ENCODE measurements at places on chromosomes 3 and 15.

- DNase-seq = peak; percentile 61
Observed at GRCh38 chr3:152071924-152072323, 196.8 kb upstream of the MBNL1 start.

DNA sequence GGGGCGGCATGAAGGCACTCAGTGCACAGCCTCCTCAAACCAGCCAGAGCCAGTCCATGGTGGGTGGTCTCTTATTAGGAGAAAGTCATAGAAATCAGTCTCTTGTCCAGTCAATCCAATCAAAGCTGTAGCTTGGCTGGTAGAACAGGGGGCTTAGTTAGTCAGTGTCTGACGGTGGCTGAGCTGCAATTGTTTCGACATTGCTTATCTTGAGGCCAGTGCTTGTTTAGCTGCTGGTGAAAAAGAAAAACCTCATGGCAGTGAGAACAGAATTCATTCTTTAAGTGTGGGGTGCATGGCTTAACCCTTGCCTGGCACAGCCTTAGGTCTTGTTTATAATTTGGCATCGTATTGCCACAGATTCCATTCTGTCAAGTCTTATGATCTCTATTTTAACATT, 53.9 kb downstream of the FGD5 start:
- DNase-seq = no peak

GRCh38 chr3:59908701-59909100, 858.9 kb upstream of the CFAP20DC start:
- DNase-seq = no peak

DNA sequence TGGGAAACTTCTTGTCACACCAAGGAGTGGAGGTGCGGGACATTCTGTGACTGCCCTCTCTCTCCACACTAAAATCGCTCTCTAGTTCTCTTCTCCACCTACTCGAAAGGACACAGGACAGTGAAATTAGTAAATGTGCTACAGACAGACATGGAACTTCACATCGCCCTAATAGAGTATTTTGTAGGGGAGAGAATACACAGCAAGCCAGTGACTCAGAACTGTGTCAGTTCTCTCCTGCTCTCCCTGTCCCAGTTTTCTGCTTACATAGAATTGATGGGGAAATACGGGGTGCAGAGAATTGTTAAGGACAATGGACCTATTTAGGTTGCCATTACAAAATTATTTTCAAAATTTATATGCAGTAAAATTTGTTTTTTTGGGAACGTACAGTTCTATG, 159.6 kb upstream of the GADL1 start:
- DNase-seq = no peak

- no peak for DNase-seq
Observed at GRCh38 chr3:101784855-101785613, 6.0 kb downstream of the NXPE3 start.

DNA sequence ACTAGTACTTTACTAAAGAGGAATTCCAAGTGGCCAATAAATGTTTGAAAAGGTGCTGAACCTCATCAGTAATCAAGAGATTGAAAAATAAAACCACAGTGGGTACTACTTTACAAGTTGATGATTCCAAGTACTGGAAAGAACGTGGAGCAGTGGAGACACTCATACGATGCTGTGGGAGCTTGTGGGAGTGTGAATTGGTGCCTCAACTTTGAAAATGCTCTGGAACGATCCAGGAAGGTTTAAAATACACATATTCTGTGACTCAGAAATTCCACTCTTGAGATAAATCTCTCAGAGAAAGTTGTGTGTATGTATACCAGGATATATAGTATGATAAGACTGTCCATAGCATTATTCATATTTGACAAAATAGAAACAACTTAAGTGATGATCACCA, 9.3 kb downstream of the LRCH3 start:
- DNase-seq = no peak

DNA sequence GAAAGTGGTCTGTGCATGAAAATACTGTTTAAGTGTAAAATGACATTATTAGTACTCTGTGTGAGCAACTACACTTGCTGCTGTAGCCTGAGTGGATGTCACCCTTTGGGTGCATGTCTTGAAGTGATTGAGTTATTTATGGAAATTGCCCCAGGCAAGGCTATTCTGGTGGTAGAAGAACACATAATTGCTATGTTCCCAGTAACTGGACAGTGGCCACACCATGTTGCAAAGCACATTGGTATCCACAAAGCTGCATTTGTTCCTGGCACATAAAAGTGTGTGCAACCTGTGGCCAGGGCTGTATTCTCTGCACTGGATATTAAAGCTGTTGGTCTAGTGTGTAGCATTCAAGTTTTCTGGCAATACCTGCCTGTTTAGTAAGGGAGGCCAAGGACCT, 23.8 kb downstream of the MTMR14 start:
- no peak for DNase-seq

DNA sequence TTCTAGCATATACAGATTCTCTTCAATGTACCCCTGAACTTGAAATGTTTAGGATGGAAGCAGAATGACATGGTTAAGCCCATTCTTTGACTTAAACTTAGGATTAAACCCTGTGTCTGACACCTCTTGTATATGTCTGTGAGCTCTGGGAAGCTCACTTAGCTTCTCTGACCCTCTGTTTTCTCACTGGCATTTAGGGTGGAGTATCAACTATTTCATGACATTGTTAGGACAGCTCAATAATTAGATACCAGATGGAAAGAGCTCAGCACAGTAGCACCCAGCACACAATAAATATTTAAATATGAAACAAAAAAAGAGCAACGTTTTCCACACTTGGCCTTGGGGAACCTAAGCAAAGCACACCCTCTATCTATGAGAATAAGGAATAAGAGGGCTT, 18.2 kb upstream of the RPS17 start:
- no peak for DNase-seq

DNA sequence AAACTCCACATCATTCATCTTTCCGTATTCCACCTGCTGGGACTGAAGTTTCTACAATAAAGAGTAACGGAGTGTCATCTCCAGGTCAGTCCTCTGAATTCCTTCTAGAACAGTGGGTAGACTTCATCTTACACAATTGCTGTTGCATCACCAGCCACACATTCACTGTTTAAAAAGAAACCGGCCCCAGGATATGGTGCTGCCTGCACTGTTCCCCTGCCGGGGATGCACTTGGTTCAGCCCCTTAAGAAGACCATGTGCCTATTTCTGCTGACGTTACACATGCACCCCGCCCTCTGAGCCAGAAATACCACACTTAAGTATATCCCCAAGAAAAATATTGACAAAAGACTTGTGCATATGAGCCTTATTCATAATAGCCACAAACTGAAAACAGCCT, 233.4 kb downstream of the FEZF2 start:
- DNase-seq = peak; percentile 8

- DNase-seq = no peak
Observed at GRCh38 chr15:29204369-29204755, 65.3 kb downstream of the NSMCE3 start.

GRCh38 chr15:84151205-84151931, 84.2 kb upstream of the GOLGA6L4 start:
- DNase-seq = peak; percentile 2

GRCh38 chr15:68012911-68013310, 41.2 kb upstream of the PIAS1 start:
- DNase-seq = no peak

GRCh38 chr3:53162672-53163443, 1.8 kb downstream of the PRKCD start:
- DNase-seq = no peak
